Activated CD4-positive, alpha-beta T cell treated with anti-CD3 and anti-CD28 coated beads, Interleukin-2, amount 10 ng/mL, durations not matched to agents 7 days and 5 days (primary cell): ENCODE measurements at places on chromosomes 3 and 15. TPM values are rescaled to one million over a fixed set of nuclear protein-coding genes. Genes with fewer than 3 reads are reported as not detected.

The P2RY12 gene
- not detected for total RNA-seq

The CLDN1 gene
- not detected for total RNA-seq

The ROBO2 gene
- total RNA-seq = not detected

The INSYN1 gene
- not detected for total RNA-seq

The SELENOK gene
- 48.0 TPM for total RNA-seq

The LRRC2 gene
- total RNA-seq = 0.29 TPM

The IQCF5 gene
- total RNA-seq = not detected

The GPR27 gene
- total RNA-seq = 1.2 TPM

The ANKDD1A gene
- total RNA-seq = 0.87 TPM

The GOLGA8H gene
- total RNA-seq = not detected

DNA sequence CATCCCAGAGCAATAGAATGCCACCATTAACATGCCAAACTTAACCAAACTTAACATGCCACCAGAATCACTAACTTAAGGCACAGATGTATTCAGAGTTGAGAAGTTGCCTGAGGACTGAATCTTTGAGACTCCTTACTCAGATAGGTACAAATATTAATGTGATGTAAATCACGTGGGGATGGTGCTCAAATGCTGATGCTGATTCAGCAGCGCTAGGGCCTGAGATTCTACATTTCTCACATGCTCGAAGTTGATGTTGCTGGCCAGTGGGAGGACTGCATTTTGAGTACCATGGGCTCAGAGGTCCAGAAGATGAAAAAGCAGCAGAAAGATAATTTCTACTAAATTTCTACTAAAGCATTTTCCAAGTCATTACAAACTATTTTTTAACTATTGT, 54.1 kb downstream of the RPL22L1 start:
- H3K4me1 ChIP-seq = peaks cover 5% of the 10 kb centered on the region
- no peak overlapping the region for H3K27ac ChIP-seq
- no peaks in the 10 kb centered on the region for H3K36me3 ChIP-seq
- DNase-seq = no peak

DNA sequence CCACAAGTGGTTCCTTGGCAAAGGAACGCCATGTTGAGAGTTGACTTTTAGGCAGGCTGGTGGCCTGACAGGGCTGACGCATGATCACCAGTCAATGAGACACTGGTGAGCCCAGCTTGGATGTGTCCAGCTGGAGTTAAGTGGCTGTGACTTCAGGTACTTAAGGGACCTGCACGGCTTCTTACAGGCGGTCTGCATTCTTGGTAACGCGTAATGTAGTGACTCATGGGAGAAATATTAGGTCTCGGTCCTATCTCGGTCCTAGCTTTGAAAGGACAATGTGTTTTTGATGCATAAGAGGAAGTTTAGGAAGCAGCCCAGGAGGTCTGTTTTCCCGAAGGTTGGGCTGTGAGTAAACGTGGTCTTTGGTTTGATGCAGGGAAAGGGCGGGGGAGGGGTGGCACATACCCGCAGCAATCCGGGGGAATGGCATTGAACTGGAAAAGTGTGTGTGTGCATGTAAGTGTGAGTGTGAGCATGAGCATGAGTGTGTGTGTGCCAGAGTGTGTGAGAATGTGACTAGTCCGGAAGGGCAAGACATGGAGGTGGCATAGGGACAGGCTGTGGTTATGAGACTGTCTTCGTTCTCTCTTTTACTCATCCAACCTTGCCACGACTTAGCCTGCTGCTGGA, 55.3 kb downstream of the FAM43A start:
- peaks cover 5% of the 10 kb centered on the region for H3K27me3 ChIP-seq
- H3K27ac ChIP-seq = no peak overlapping the region
- no peak for DNase-seq
- H3K4me3 ChIP-seq = no peak overlapping the region
- no peaks in the 10 kb centered on the region for H3K4me1 ChIP-seq

- H3K4me1 ChIP-seq = no peaks in the 10 kb centered on the region
- no peaks in the 10 kb centered on the region for H3K27me3 ChIP-seq
- H3K36me3 ChIP-seq = no peaks in the 10 kb centered on the region
- H3K27ac ChIP-seq = no peak overlapping the region
Measured at GRCh38 chr3:10956986-10957385, 35.6 kb upstream of the SLC6A1 start.

DNA sequence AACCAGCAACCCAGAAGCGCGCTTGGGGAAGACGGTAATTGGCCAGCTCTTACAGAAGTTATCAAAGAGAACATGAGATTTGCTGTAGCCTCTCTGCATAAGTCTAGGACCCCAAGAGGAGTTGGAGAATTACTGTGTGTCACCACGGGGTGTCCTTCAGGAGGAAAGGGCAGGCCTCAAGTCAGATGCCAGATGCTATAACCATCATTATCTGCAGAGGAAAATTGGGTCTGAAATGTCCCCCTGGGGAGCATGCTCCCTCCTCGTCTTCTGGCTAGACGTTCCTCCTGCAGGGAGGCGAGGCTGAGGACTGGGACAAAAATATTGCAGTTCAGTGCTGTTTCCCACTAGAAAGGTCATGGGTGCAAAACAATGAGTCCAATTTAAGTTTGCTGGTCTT, 380.5 kb upstream of the CFAP20DC start:
- H3K27me3 ChIP-seq = no peaks in the 10 kb centered on the region
- peaks cover 5% of the 10 kb centered on the region for H3K36me3 ChIP-seq
- DNase-seq = no peak
- H3K4me1 ChIP-seq = peaks cover 35% of the 10 kb centered on the region
- no peak overlapping the region for H3K4me3 ChIP-seq

- H3K4me1 ChIP-seq = peaks cover 21% of the 10 kb centered on the region
- no peak overlapping the region for H3K27ac ChIP-seq
- H3K27me3 ChIP-seq = peaks cover 27% of the 10 kb centered on the region
- no peak overlapping the region for H3K4me3 ChIP-seq
- no peak for DNase-seq
Measured at GRCh38 chr3:190320594-190321362, 1.5 kb downstream of the CLDN1 start.

GRCh38 chr3:178002113-178002512, 534.1 kb upstream of the KCNMB2 start:
- DNase-seq = no peak

- no peak for DNase-seq
- no peaks in the 10 kb centered on the region for H3K4me1 ChIP-seq
- H3K4me3 ChIP-seq = no peak overlapping the region
- H3K27me3 ChIP-seq = no peaks in the 10 kb centered on the region
- H3K27ac ChIP-seq = no peak overlapping the region
Measured at GRCh38 chr3:87626546-87626945, 350.2 kb upstream of the POU1F1 start.

GRCh38 chr3:65334045-65334665, 646.4 kb upstream of the ADAMTS9 start:
- no peaks in the 10 kb centered on the region for H3K27me3 ChIP-seq
- no peaks in the 10 kb centered on the region for H3K36me3 ChIP-seq
- H3K4me1 ChIP-seq = no peaks in the 10 kb centered on the region
- H3K4me3 ChIP-seq = no peak overlapping the region

GRCh38 chr15:94015324-94015723, 216.0 kb upstream of the MCTP2 start:
- no peak overlapping the region for H3K4me3 ChIP-seq
- DNase-seq = no peak

- no peaks in the 10 kb centered on the region for H3K4me1 ChIP-seq
- no peaks in the 10 kb centered on the region for H3K36me3 ChIP-seq
- H3K4me3 ChIP-seq = no peak overlapping the region
- H3K27ac ChIP-seq = no peak overlapping the region
- no peak for DNase-seq
Measured at GRCh38 chr3:104438706-104439105, 928.0 kb upstream of the ALCAM start.

DNA sequence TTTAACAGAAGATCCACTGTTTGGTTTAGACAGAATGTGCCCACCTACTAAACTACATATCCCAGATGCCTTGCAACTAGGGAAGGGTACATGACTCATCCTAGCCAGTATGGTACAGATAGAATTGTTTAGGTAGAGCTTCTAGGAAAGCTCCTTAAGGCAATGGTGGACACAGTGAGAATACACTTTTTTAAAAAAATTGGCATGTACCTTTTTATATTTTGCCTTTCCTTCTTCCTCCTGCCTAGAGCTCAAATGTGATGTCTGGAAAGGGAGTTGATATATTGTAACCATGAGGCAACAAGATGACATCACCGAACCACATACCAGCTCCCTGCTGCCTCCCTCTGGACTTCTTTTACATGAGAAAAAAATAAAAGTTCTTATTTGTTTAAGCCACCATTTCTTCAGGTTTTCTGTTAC, 14.4 kb upstream of the C3orf80 start:
- H3K27ac ChIP-seq = no peak overlapping the region
- no peaks in the 10 kb centered on the region for H3K4me1 ChIP-seq
- no peaks in the 10 kb centered on the region for H3K36me3 ChIP-seq
- peaks cover 15% of the 10 kb centered on the region for H3K27me3 ChIP-seq
- H3K4me3 ChIP-seq = no peak overlapping the region
- no peak for DNase-seq

GRCh38 chr3:50163572-50164455, 8.7 kb downstream of the SEMA3F start:
- H3K4me3 ChIP-seq = no peak overlapping the region
- H3K27me3 ChIP-seq = no peaks in the 10 kb centered on the region
- H3K27ac ChIP-seq = no peak overlapping the region
- no peaks in the 10 kb centered on the region for H3K4me1 ChIP-seq
- DNase-seq = no peak
- H3K36me3 ChIP-seq = no peaks in the 10 kb centered on the region

- H3K27ac ChIP-seq = no peak overlapping the region
- H3K4me1 ChIP-seq = peaks cover 14% of the 10 kb centered on the region
- no peaks in the 10 kb centered on the region for H3K36me3 ChIP-seq
- peaks cover 8% of the 10 kb centered on the region for H3K27me3 ChIP-seq
- H3K4me3 ChIP-seq = no peak overlapping the region
Measured at GRCh38 chr15:75727851-75728715, 15.4 kb upstream of the CSPG4 start.

DNA sequence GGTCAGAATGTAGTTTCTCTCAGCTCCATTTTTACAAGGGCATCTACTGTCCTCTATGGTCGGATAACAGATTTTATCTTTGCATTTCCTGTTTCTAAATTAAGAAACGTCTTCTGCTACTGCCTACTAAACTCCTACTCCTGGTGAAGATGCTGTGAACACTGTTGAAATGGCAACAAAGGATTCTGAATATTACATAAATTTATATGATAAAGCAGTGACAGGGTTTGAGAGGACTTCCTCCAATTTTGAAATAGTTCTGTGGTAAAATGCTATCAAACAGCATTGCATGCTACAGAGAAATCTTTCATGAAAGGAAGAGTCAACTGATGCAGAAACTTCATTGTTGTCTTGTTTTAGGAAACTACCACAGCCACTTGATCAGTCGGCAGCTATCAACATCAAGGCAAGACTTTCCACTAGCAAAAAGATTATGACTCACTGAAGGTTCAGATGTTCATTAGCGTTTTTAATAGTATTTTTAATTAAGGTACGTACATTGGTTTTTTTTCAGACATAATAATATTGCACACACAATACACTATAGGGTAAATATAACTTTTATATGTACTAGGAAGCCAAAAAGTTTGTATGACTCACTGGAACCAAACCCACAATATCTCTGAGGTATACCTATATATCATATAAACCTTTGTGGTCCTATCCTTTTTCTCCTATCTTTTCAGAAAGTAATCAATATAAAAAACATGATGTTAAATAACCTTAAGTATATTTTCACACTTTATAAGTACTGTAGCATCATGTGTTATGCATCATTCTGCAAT, 156.1 kb downstream of the STAG1 start:
- H3K36me3 ChIP-seq = peaks cover 20% of the 10 kb centered on the region
- H3K27ac ChIP-seq = peak overlapping the region; percentile 15
- no peak overlapping the region for H3K4me3 ChIP-seq
- DNase-seq = no peak

DNA sequence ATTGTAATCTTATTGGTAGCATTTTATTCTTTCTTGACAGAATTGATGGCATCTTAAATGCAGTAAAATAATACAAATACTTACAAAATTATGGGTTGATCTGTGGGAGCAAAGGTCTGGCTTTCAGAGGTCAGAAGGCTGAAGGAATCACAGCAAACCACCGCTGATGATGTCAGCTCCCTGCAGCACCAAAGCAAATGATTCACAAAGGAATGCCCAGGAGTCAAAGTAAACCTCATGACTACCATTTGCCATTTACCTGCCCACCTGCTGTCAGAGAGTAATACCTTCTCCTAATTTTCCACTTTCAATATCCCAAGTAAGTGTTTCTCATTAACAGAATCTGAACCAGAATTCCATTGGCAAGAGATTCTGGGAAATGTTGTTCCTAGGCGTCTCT, 46.1 kb downstream of the CPA3 start:
- no peaks in the 10 kb centered on the region for H3K4me1 ChIP-seq
- H3K27ac ChIP-seq = no peak overlapping the region
- H3K36me3 ChIP-seq = no peaks in the 10 kb centered on the region
- no peak for DNase-seq

DNA sequence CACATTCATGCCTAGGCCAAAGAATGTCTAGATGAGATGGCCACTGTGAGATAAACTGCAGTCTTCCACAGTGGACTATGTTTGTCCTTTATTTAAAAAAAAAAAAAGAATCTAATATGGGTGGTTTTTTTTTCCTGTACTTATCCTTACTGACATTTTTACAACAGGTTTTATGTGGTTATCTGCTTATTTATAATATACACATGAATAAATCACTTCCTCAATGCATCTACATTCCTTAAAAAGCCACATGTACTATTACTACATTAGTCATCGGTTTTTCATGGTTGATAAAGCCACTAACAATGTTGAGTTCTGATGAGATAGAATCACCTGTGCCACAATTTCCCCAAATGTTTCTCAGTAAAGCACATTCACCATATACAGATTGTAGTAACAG, 341.3 kb upstream of the THBS1 start:
- H3K27ac ChIP-seq = no peak overlapping the region
- peaks cover 15% of the 10 kb centered on the region for H3K27me3 ChIP-seq
- H3K4me3 ChIP-seq = no peak overlapping the region
- no peak for DNase-seq

DNA sequence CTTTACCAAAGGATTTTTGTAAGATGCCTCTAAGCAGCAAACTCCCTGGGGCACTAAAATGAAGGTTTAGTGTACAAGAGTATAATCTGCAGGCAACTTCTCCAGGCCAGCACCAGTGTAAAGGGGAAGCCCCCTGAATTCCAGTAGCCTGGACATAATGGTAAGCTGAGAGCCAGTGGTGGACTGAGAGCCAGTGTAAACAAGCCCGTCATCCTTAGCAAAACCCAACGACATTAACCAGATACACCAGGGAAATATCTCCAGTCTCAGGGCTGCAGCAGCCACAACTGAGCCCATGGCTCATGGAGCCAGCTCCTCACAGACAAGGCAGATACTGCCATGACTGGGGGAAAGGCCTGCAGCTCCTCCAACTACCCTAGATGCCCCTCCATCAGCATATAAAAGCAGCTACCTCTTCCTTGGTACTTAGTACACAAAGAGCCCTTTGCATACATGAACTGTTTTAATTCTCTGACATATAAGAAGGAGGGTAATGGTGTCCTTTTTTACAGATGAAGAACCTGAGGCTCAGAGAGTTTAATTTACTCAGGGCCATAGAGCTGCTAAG, 21.7 kb downstream of the PARP16 start:
- DNase-seq = no peak
- H3K27ac ChIP-seq = no peak overlapping the region
- H3K27me3 ChIP-seq = no peaks in the 10 kb centered on the region
- H3K4me3 ChIP-seq = no peak overlapping the region
- peaks cover 2% of the 10 kb centered on the region for H3K4me1 ChIP-seq
